ENCODE measurements at places on chromosomes 4 and X.

DNA sequence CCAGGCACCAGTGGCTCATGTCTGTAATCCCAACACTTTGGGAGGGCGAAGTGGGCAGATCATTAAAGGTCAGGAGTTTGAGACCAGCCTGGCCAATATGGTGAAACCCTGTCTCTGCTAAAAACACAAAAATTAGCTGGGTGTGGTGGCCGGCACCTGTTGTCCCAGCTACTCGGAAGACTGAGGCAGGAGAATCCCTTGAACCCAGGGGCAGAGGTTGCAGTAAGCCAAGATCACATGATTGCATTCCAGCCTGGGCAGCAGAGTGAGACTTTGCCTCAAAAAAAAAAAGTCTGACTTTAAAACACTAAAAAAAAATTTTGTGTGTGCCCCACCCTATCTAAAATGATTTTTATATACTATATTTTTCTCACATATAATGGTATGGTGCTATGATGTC, 26.2 kb upstream of the TMEM192 start:
- no peak for DNase-seq

GRCh38 chr4:41207291-41207831, 7.0 kb downstream of the APBB2 start:
- DNase-seq: no peak

DNA sequence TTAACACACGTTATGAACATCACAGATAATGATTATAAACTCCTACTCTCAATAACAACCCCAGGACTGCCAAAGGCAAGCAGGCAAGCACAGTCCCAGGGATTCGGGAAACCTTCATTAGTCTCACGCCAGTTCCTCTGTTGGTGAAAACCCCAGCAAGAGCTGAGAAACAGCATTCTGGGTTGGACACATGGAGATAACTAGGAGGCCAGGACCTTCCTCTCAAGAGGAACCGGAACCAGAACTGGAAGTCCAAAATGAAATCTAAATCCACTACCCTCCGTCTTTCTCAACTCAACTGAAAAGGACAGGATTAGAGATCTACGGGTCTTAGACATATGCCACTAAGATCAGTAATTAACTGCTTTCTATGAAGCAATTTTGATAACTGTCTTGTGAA, 3.8 kb downstream of the VEGFC start:
- DNase-seq: no peak

GRCh38 chrX:132810964-132811712, 147.3 kb downstream of the HS6ST2 start:
- DNase-seq: no peak

DNA sequence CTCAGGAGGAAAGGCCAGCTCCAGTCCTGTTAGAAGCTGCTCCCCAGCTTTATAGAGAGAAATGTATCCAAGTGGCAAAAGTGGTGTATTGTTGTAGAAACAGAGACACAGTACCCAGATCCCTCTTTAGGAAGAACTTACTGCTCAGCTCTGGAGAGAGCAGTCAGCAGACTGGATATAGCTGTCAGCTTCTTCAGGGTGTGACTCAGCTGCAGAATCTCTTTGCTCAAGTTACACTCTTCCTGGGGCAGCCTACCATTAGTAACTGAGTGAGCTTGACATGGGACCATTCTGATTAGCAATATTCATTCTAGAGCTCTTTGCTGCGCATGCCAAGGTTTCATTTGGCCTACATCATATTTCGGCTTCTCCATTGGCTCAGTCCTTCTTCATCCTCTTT, 40.5 kb downstream of the ATP1B4 start:
- DNase-seq: no peak

DNA sequence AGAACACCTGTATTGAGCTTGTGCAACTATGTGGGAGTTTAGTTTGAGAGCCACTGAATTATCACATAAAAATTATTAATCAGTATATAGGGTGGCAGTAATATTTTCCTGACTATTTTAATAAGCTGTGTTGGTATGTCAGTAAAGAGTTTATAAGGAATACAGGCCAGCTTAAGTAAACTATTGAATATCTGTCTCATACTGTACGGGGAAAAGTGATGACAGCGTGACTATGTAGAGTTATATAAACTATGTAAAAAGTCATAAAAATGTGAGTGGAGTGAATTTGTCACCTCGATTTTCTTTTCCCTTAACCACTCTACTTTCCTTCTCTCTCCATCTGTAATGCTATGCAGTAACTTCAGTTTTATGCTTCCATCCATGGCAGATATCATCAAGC, 250.2 kb downstream of the BMPR1B start:
- no peak for DNase-seq

Data from stimulated activated CD8-positive, alpha-beta memory T cell treated with anti-CD3 and anti-CD28 coated beads, Interleukin-15, amount 100 ng/mL, for 4 hours (primary cell).